ENCODE measurements at places on chromosomes 13 and 19. TPM values are rescaled to one million over a fixed set of nuclear protein-coding genes. Genes with fewer than 3 reads are reported as not detected.

DNA sequence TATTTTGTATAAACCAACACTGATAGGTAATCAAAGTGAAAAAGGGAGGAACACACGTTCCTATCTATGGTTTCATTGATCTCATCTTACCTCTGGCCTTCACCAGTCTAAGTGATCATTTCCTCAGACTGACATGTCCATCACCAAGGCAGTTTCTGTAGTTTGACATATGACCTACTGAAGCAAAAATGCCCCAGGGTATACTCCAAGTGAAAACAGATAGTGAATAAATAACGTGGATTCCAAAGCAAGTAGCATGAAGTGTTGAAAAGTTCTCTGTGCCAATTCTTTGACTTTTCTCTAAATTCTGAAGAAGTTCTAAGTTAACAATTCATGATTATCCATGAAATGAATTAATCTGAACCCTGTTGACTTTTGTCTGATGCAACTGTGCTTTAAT, 334.2 kb upstream of the SGCG start:
- no peaks in the 10 kb centered on the region for H3K4me1 ChIP-seq
- no peak for DNase-seq
- no peak overlapping the region for H3K4me3 ChIP-seq

DNA sequence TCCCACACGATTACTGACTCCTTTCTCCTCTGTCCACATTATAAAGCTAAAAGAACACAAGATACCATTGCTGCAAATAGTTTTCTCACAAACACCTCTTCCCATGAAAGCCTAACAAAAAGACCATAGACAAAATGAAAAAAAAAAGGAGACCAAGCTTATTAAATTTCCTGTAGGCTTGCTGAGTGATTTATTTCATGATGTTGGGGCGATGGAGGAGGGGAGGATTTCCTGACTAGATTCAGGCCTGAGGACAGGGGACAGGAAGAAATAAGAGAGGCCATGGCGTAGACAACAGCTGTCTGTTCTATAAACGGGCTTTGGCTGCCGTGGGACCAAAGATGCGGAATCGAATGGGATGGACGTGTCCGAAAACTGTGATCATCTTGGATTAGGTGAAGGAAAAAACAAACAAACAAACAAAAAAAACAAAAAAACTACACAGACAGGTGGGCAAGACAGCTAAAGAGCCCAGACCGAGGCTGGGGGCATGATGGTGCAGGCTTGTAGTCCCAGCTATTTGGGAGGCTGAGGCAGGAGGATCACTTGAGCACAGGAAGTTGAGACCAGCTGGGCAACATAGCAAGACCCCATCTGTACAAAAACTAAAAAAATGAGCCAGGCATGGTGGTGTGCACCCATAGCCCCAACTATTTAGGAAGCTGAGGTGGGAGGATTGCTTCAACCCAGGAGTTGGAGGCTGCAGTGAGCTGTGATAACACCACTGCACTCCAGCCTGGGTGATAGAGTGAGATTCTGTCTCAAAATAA, 5.3 kb downstream of the TMPRSS9 start:
- H3K4me1 ChIP-seq, result no peaks in the 10 kb centered on the region
- no peak overlapping the region for H3K27ac ChIP-seq
- H3K36me3 ChIP-seq, result no peaks in the 10 kb centered on the region
- no peaks in the 10 kb centered on the region for H3K27me3 ChIP-seq
- DNase-seq, result no peak

DNA sequence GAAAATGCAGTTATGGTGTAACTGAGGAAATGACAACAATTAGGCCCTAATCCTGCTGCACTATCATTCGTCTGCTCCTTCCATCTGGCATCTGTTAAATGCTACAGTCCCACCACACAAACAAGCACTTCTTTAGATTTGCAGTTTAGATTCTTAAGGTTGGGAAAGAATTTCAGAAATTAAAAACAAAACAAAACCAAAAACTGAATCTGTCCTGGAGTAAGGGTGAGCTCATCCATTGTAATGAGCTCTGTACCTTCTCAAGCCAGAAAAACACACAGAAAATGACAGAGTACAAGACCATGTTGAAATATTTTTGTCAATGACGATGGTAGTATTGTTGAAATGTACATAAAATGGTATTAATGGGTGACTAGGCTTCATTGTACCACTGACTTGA, 28.3 kb downstream of the SMAD9 start:
- H3K27ac ChIP-seq, result no peak overlapping the region
- no peaks in the 10 kb centered on the region for H3K27me3 ChIP-seq
- H3K4me1 ChIP-seq, result peaks cover 4% of the 10 kb centered on the region
- no peaks in the 10 kb centered on the region for H3K36me3 ChIP-seq
- no peak overlapping the region for H3K4me3 ChIP-seq

- no peaks in the 10 kb centered on the region for H3K36me3 ChIP-seq
- DNase-seq, result no peak
- H3K27ac ChIP-seq, result no peak overlapping the region
Measured at GRCh38 chr19:1426736-1427135, 11.5 kb upstream of the RPS15 start.

DNA sequence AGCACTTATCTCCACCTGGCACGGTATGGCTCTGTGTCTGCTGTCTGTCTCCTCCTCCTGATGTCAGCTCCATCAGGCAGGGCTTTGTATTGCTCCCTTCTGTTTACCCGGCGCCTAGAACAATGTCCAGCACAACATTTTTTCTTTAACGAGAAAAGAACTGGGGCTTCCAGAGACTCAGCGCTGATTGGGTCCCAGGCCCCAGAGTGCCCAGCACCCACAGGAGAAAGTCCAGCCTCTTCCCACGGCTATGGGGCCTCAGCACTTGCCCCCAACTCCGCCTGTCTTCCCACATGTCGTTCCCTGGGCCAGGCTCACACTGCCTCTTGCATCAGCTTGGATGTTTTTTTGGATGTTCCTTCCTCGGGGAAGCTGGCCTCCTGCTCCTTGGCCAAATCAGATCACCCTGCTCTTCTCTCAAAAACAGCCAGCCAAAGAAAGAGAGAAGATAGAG, 6.9 kb downstream of the MYPOP start:
- H3K27ac ChIP-seq, result no peak overlapping the region
- H3K4me1 ChIP-seq, result no peaks in the 10 kb centered on the region

DNA sequence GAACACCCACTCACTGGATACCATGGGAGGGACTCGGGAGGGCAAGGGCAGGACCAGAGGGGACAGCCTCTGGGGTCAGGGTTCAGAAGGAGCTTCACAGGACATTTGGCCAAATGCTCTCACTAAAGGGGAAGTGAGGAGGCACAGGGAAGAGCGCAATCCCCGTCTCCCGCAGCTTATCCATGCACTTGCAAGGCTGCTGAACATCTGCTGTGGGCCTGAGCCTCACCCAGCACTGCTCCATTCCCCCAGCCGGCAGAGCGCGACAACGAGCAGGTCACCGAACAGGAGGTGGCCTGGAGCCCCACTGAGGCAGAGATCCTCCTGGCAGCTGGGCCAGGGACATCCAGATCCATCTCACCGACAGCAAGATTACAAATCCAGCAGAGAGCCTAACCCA, 23.3 kb downstream of the ELAVL1 start:
- H3K4me1 ChIP-seq, result no peaks in the 10 kb centered on the region
- no peak overlapping the region for H3K4me3 ChIP-seq
- DNase-seq, result peak; percentile 52
- no peaks in the 10 kb centered on the region for H3K36me3 ChIP-seq
- no peaks in the 10 kb centered on the region for H3K27me3 ChIP-seq

DNA sequence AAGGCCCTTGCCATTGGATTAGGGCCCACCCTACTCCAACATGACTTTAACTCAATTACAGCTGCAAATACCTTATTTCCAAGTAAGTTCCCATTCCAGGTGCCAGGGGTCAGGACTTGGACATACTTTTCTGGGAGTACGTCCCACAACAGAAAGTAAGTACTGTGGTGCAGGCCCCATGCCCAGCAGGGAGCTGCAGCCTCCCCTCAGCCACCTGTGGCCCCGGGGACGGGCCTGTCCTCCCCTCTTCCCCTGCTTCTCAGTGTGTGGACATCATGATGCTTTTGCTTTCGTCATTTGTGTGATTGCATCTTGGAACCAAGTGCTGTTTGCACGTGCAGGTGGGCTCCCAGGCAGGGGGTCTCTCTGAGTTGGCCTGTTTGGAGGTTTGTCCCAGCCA, 31.9 kb downstream of the CRTC1 start:
- no peaks in the 10 kb centered on the region for H3K27me3 ChIP-seq
- H3K4me3 ChIP-seq, result no peak overlapping the region
- no peak overlapping the region for H3K27ac ChIP-seq
- H3K4me1 ChIP-seq, result no peaks in the 10 kb centered on the region

GRCh38 chr13:103883164-103883563, 816.9 kb upstream of the SLC10A2 start:
- H3K36me3 ChIP-seq, result no peaks in the 10 kb centered on the region
- peak; percentile 90 for DNase-seq
- H3K27ac ChIP-seq, result no peak overlapping the region
- no peaks in the 10 kb centered on the region for H3K4me1 ChIP-seq
- H3K4me3 ChIP-seq, result no peak overlapping the region

The ZNF560 gene
- not detected for total RNA-seq

The PSG2 gene
- total RNA-seq, result not detected

The SPIB gene
- 0.48 TPM for total RNA-seq

The ASPDH gene
- not detected for total RNA-seq

The TMEM221 gene
- total RNA-seq, result 0.30 TPM
